Dermis microvascular lymphatic vessel endothelial cell (primary cell): ENCODE measurements at places on chromosomes 6 and 20. TPM values are rescaled to one million over a fixed set of nuclear protein-coding genes. Genes with fewer than 3 reads are reported as not detected.

The RAB44 gene
- under 0.01 TPM in 2 replicates for total RNA-seq

The MRAP2 gene
- total RNA-seq = 4.6 and 4.9 TPM in 2 replicates

The ZC2HC1B gene
- not detected in 2 replicates for total RNA-seq

The LY6G6D gene
- total RNA-seq = not detected in 2 replicates

The PGC gene
- total RNA-seq = not detected in 2 replicates

The MUC21 gene
- total RNA-seq = not detected in 2 replicates

The PRKN gene
- total RNA-seq = 0.39 and 1.3 TPM in 2 replicates

The PRDM13 gene
- total RNA-seq = not detected in 2 replicates

The BMP2 gene
- total RNA-seq = 13.1 and 30.8 TPM in 2 replicates

The MLN gene
- total RNA-seq = not detected in 2 replicates

The SPTLC3 gene
- total RNA-seq = 0.13 and 0.63 TPM in 2 replicates

The AKAP7 gene
- total RNA-seq = 1.1 and 1.3 TPM in 2 replicates

The RAET1G gene
- total RNA-seq = under 0.01 and 0.13 TPM in 2 replicates

The FAM83B gene
- total RNA-seq = not detected in 2 replicates

The CYP24A1 gene
- total RNA-seq = not detected in 2 replicates

The SMIM13 gene
- 9.5 and 11.8 TPM in 2 replicates for total RNA-seq

The SPO11 gene
- total RNA-seq = not detected in 2 replicates

The TCF15 gene
- total RNA-seq = 0.76 and 0.77 TPM in 2 replicates

The PLCB4 gene
- total RNA-seq = 2.1 and 4.0 TPM in 2 replicates

The PPDPF gene
- total RNA-seq = 16.3 and 36.2 TPM in 2 replicates

The FOXP4 gene
- total RNA-seq = 3.2 and 5.8 TPM in 2 replicates

The TTI1 gene
- total RNA-seq = 13.7 and 16.3 TPM in 2 replicates

The GPX5 gene
- total RNA-seq = not detected in 2 replicates

The MMP24 gene
- under 0.01 and 0.13 TPM in 2 replicates for total RNA-seq

The TINAG gene
- not detected in 2 replicates for total RNA-seq

The MATN4 gene
- under 0.01 TPM in 2 replicates for total RNA-seq

The C20orf96 gene
- total RNA-seq = 1.7 and 2.3 TPM in 2 replicates
